HFFc6 (cell line): ENCODE measurements at places on chromosomes 7 and 10. TPM values are rescaled to one million over a fixed set of nuclear protein-coding genes. Genes with fewer than 3 reads are reported as not detected.

The HOXA5 gene
- total RNA-seq = 1.6 to 3.2 TPM (median 2.1 TPM) in 3 replicates

DNA sequence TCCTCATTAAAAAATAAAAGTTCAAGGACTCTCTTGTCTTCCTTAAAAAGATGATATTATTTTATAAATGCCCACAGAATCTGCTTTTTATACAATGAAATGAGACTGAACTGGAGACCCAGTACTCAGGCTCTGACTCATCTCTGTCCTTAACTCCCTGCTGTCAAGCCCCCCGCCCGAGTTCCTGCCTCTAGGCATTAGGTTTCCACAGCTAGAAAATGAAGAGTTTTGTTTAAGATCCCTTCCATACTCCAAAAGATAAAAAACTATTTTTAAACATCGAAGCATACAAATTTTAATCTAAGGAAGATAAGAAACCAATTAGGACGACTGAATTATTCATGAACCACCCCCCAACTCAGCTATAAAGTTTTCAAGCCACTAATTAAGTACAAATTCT, 97.7 kb upstream of the FEZF1 start:
- no peak for DNase-seq

DNA sequence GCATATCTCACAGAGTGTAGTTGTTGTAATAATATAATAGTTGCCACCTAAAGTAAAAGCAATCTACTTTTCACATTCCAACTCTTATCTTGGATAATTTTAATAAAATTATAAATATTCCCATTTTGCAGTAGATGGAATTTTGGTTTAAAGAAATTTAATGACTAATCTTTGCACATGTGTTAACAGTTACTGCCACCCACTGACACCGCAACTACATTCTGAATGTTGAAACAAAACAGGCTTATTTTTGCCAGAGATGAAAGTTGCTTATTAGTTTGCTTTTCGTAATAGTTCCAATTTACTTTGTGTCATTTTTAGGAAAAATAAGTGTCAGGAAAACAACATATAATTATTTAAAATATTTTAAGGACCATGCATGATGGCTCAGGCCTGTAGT, 557.5 kb upstream of the PCDH15 start:
- no peak for DNase-seq

GRCh38 chr10:72315054-72315453, 39.7 kb downstream of the DNAJB12 start:
- DNase-seq = no peak

GRCh38 chr10:61385231-61386001, 67.8 kb downstream of the TMEM26 start:
- DNase-seq = no peak

DNA sequence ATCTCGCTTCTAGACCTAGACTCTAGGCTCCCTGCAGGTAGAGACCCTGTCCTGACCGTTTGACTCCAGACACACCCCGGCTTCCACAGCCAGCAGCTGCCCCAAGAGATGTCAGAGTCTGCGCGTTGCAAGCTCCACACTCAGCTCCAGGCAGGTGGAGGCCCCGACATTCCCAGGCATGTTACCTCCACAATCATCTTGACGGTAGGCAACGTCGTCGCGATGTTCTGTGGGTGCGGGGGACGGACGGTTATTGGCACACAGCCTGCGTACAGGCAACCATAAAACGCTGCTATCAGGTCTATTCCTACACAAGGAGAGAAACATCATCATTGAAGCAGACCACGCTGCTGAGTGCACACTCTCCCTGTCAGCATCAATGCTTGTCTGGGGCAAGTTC, 213.2 kb downstream of the ZMYND11 start:
- no peak for DNase-seq
